ENCODE measurements at places on chromosomes 5 and 9.

- DNase-seq = no peak
Measured at GRCh38 chr9:121858788-121859187, 207.4 kb downstream of the DAB2IP start.

DNA sequence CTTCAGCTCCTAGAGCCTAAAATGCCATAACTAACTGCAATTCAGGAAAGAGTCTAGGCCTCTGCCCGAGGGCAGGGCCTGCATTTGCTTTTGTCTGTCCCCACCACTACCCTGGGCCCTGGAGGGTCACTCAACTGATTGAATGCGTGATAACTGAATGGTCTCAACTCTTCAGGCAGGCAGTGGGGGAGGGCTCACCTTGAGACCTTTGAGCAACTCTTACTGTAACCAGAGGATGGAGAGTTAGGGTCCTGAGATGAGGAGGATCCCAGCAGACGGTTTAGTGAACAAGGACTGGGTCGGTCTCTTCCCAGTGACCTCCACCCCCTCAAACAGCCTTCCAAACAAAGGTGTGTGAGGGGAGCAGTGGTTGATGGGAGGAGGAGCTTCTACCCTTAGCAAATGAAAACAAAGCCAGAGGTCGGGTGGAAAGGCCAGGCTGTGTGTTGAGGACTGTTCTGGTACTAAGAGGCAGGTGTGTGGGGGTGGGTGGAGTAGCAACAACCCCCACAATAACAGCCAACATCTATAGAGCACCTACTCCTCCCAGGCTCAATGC is 59.4 kb downstream of the CXXC5 start:
- no peak for DNase-seq

DNA sequence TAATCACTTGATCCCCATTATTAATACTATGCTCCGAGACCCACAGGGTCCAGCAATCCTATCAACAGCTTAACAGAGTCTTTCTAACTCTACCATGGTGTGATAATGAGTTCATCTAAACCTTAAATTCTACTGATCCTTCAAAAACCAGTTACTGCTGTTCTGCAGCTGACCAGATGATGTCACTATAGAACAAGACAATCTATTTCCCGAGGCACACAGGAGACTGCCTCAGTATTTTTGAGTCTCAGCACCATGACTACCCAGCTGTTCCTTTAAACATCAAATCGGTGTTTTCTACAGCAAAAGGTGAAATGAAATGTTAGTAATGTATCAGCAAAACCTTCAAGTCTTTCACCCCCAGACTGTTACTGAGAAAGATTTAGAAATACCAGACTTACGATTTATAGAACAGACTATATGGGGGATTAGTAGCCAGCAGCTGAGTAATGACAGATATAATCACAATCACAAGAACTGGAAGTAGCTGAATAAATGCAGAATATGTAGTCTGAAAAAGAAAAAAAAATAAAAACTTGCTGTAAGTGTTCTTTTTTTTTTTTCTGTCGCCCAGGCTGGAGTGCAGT is 16.9 kb downstream of the DNAJC18 start:
- peak; percentile 77 for DNase-seq

- peak; percentile 7 for DNase-seq
Measured at GRCh38 chr5:117943541-117943940, 1044.8 kb downstream of the DTWD2 start.

DNA sequence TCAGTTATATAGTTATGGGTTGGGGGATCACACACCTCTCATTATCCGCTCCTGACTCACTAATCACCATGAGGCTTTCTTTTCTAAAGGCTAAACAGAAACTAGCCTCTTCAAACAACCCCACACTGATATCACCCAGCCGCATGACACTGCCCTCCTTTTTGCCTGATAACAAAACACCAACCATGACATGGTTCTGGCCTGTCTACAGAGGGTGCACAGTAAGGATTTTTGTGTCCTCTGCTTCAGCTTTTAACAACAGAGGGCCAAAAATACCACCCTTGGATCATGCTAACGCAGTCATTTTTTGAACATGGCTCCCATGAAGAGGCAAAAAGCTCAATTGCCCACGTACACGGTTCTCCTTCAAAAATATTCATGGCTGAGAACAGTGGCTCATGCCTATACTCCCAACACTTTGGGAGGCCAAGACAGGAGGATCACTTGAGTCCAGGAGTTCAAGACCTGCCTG is 4.0 kb downstream of the CMBL start:
- DNase-seq = no peak

DNA sequence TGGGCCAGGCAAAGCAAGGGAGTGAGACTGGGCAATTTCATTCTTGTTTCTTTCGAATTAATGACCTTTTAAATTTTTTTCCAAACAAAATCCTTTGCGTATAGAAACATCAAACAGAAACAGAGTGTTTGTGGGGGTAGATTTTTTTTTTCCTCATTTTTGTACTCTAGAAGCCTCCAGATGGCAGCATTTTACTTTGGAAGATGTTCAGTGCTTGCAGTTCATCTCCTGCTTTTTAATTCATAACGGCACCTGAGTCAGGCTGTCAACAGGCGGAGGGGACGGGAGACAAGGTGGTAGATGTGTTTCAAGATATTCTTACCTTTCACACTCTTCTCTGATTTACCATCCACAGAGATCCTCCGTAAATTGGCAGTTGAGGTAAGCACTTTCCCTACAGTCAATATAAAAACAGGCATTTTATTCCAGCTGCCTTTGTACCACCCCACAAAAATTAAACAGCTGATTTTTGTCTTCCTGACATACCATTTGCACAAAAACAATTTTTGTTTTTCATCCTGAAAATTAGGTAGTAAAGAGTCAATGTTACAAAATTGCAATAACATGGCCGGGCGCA is 99.5 kb upstream of the FBXL17 start:
- DNase-seq = peak; percentile 42

- no peak for DNase-seq
Measured at GRCh38 chr5:152717393-152717792, 312.3 kb upstream of the NMUR2 start.

DNA sequence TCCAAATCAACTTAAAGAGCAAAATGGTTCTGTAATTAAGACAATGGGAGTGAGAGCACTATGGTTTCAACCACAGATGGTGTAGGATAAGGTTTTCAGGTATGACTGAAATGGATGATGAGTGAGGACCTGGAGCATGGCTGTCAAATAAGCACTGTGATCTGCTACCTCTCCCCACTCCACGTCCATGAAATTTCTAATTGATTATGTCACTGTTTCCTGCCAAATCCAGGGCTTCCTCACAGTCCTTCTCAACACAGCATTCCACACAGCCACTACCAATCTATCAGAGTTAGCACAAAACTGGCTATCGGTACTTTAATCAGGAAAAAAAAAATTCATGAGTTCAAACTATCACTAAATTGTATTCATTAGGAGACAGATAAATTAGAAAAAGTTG is 420.4 kb upstream of the WWC1 start:
- no peak for DNase-seq

GRCh38 chr9:120441426-120442307 is 138.3 kb downstream of the CDK5RAP2 start:
- DNase-seq = peak; percentile 82

GRCh38 chr9:19498015-19498414 is 89.2 kb downstream of the ACER2 start:
- DNase-seq = peak; percentile 77

GRCh38 chr9:131204285-131204684 is 72.0 kb downstream of the FAM78A start:
- DNase-seq = no peak

GRCh38 chr9:85443190-85443598 is 298.6 kb downstream of the AGTPBP1 start:
- no peak for DNase-seq

DNA sequence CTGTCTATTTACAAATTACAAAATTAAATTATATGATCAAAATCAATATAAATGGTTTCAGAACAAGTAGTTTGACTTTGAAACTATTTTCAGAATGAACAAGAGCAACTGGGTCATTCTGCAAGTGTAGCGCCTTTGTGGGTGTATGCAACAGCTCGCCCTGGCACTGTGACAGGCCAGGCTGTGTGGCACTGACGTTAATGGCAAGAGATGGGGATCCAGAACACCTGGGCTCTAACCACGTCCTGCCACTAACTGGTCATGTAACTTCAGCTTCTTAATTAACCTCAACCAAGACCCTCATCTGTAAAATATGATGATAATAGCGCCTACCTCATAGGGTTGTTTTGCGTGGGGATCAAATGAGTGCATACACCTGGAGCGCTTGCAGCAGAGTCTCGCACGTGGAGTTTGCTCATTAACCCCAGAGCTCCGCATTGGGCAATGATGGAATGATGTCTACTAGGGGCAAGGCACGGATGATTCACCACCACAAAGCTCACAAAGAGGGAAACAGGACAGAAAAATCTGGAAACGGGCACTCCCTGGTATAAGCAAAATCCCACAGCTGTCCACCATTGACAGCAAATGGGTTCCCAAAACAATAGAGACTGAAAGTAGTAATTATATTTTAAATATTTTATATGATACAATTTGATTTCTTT is 639.4 kb downstream of the SEMA5A start:
- peak; percentile 91 for DNase-seq

GRCh38 chr9:78314953-78315870 is 18.3 kb downstream of the PSAT1 start:
- DNase-seq = peak; percentile 33

GRCh38 chr5:151154931-151155774 is 2.4 kb downstream of the ANXA6 start:
- peak; percentile 30 for DNase-seq

GRCh38 chr5:1008451-1009358 is at the start of gene NKD2:
Gene NKD2, plus strand, starts transcription at chr5:1008802. Its CDS starts 256 bp downstream, at chr5:1009058.
- no peak for DNase-seq

DNA sequence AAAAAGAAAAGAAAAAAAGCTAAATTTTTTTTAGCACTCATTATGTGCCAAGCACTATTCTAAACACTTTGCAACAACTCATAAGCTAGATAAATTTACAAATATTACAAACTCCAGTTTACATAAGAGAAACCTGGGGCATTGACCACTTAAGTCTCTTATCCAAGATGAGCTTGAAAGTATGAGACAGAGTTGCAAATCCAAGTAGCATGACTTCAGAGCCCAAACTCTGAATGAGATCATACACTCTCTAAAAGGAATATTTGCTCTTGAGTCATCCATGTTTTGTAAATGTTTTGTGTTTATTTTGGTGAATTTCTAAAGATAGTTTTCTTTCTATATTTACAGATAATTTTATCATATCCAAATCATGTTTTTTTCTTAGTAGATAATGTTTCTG is 4.0 kb upstream of the SHOC1 start:
- DNase-seq = peak; percentile 75

GRCh38 chr9:98859941-98860340 is 52.5 kb downstream of the GALNT12 start:
- DNase-seq = no peak

- DNase-seq = no peak
Measured at GRCh38 chr9:129586685-129587084, 34.2 kb downstream of the C9orf50 start.

DNA sequence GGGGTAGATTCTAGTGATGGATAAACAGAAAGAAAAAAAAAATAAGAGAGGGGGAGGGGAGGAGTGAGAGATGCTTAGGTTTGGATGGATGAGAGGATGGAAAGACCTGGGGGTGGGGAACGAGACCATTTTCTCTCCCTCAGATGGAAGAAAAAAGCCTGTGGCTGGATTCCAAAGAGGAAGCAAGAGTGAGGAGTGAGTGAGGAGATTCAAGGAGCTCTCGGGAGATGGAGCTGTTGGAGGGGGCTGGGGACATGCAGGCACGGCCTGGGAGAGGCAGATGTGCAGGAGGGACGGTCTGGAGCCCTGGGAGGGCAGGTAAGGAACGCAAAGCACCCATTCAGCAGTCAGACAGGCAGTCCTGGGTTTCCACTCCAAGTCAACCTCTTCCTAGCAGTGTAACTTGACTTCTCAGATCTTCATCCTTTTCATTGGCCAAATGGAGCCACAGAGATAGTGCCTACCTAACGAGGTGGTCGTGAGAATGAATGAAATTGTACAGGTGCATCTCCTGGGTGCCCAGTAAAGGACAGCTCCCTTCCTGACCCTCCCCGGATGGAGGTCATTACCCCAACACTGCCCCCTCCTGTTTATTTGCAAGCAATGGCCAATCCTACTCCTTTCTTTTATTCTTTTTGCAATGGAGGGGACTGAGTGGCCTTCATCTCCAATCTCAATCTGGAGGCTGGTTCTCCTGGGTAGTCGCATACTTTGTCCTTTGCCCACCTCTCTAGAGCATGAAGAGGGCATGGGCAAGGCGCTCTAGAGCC is 52.2 kb downstream of the PCDH1 start:
- DNase-seq = peak; percentile 24

DNA sequence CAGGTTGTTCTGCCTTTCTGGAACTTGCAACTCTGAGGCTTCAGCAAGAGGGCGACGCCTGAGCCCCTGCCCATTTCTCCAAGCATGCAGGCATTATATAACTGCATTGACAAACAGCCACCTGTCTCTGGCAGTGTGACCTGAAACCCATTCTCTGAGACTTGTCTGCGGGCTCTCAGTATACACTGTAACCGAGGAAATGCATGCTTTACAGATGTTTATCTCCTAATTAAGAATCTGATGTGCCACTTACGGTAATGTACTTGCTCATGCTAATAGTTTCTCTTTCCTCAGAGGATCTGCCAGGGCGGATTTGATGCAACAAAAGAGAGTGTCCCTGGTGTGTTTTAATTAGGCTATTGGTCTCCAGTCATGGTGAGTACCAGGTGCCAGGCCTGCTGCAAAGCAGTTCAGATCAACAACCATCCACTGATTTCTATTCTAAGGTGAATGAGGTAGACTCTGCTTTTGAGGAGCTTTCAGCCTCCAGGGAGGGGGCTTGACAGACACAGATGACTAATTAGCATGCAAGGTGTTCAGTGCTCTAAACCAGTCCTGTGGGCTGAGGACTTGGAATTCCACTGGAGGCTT is 593.7 kb upstream of the KLF4 start:
- no peak for DNase-seq

GRCh38 chr5:65833780-65834179 is 92.6 kb upstream of the ERBIN start:
- no peak for DNase-seq

- no peak for DNase-seq
Measured at GRCh38 chr9:70058569-70059116, 15.0 kb downstream of the MAMDC2 start.

- no peak for DNase-seq
Measured at GRCh38 chr5:130624805-130625204, 540.3 kb downstream of the HINT1 start.

GRCh38 chr5:72346398-72346797 is 26.2 kb downstream of the PTCD2 start:
- no peak for DNase-seq

DNA sequence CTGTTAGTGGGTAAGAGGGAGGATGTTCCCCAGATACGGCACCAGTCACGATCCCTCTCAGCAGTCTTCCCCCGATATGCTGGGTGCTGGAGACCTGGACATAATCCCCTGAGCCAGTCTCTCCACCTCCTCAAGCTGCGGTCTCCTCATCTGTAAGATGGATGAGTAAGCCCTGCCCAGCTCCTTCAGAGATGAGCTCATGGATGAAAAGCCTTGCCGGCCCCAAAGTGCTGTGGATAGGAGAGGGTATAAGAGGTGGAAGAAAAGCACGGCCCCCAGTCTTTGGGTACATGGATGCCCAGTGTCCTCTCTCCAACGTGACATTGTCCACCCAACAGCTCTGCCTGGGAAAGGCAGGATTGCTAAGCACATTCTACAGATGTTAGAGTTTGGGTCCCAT is 4.5 kb downstream of the CAMK2A start:
- peak; percentile 59 for DNase-seq

All from fibroblast of mammary gland (primary cell).